ENCODE measurements at places on chromosomes 1 and 21.

DNA sequence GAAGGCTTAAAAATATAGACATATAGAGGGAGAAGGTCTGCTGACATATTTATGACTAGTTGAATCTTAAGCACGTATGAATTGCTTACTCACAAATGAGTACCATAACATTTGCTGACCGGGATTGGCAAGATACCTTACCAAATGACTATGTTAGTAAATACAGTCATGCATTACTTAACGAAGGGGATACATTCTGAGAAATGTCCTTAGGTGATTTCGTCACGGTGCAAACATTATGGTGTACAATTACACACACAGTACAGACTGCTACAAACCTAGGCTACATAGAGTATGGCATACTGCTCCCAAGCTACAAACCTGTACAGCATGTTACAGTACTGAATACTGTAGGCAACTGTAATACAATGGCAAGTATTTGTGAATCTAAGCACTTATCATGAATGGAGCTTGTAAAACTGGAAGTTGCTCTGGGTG is 19.4 kb upstream of the UBE2U start:
- no peak for DNase-seq

- DNase-seq: no peak
These were observed 27.2 kb upstream of the UMODL1 start for GRCh38 chr21:42043961-42044360.

GRCh38 chr1:8714173-8714572 is 103.3 kb downstream of the RERE start:
- DNase-seq: no peak

- DNase-seq: no peak
These were observed 22.0 kb downstream of the PARS2 start for GRCh38 chr1:54742282-54742681.

DNA sequence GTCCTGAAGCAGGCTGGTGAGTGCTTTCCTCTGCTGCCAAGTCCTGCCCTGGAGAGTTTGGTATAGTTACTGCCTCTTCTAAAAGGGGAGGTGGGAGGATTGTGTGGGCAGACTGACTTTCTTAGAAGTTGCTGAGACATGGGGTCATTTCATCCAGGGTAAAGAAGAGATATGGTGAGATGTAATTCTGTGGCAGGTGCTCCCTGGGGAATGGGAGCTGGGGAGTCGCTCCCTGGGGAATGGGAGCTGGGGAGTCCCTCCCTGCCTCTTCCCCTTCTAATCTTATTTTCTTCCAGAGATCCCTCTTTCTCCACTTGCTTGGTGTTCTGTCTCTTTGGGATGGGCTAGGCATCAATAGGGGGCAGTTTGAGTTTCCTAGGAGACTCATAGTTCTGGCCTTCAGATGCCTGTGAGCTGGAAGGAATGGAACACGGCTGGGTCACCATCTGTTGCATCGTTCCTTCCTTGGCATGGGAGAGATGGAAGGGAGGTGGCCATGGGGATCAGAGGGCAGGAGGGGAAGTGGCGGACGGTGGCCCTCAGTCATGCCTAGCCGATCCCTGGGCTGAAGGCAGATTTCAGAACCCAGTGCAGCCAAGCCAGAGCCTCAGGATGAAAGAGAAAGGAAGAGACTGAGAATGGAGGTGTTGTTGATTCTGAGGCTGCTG is 59.0 kb downstream of the NFASC start:
- DNase-seq: no peak

- no peak for DNase-seq
These were observed 538.4 kb upstream of the NCAM2 start for GRCh38 chr21:20459838-20460237.

GRCh38 chr1:230167419-230167852 is 100.4 kb downstream of the GALNT2 start:
- DNase-seq: peak; percentile 83

GRCh38 chr1:162689745-162690671 is 57.7 kb downstream of the DDR2 start:
- DNase-seq: no peak

DNA sequence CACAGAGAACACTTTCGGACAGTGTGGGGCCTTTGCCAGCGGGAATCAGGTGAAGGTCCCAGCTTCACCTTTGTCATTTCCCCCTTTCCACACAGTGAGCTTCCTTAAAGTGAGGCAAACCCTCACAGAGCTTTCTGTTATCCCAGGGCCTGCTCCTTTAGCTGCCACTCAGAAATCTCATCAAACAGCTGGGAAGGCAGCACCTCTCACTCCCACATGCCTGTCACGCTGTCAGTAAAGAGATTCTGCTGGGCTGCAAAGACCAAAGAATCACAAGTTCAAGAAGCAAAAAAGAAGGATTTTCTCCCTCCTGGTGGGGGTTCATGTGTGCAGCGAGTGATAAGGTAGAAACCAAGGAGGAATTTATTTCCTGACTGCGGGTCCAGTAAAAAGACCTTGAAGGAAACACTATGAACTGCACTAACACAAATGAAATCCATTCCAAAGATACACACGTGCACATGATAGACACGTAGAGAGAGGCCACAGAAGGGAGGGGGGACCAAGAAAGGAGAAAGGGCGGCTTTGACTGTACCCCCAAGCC is 44.0 kb downstream of the HTR6 start:
- DNase-seq: no peak

GRCh38 chr1:231240531-231240882 is 505 bp upstream of the GNPAT start:
- peak; percentile 28 for DNase-seq

GRCh38 chr1:89363638-89364536 is at the start of gene GBP6:
Gene GBP6, plus strand, starts transcription at chr1:89364059. Its CDS starts 4,493 bp downstream, at chr1:89368552.
- DNase-seq: no peak
